Stimulated activated CD8-positive, alpha-beta memory T cell treated with anti-CD3 and anti-CD28 coated beads, Interleukin-4, amount 100 ng/mL, for 1 hour (primary cell): ENCODE measurements at places on chromosomes 6 and 20.
A peak's percentile ranks its signal among the peaks of the same experiment; 100 is the strongest.

DNA sequence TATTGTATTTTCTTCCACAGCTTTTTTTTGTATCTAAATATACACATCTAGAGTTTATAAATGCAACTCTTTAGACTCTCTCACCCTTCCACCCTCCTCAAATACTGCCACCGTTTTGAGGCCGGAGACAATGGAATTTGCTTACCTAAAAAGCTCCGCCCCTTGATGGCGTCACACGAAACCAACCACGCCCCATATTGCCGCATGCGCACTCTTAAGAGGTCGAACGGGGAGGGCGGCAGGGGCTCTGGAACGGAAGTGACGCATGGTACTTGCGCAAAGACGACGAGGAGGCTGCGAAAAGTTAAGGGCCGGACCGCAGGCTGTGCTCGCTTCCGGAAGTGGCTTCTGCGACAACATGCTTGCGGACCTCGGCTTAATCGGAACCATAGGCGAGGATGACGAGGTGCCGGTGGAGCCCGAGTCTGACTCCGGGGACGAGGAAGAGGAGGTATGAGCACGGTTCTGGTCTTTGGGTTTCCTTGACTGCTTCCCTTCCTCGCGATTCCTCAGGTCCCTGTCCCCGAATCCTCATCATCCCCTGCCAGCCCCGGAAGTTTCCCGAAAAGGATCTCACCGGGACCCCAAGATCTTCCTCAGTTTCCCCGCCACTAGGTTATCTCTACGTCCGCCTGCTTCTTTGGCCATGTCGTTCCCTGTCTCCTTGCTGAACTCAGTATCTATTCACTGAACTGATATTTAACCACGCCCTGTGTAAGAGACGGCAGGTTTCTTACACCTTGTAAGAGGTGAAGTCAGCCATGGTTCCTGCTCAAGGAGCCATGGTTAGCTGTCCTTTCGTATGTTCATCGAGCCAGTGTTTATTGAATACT is at the start of gene DDX27:
Gene DDX27 (plus strand): TSS at position 326 of the 833 bp plus-strand sequence. CDS start 33 bp downstream, at position 359.
- DNase-seq: peak; percentile 94

DNA sequence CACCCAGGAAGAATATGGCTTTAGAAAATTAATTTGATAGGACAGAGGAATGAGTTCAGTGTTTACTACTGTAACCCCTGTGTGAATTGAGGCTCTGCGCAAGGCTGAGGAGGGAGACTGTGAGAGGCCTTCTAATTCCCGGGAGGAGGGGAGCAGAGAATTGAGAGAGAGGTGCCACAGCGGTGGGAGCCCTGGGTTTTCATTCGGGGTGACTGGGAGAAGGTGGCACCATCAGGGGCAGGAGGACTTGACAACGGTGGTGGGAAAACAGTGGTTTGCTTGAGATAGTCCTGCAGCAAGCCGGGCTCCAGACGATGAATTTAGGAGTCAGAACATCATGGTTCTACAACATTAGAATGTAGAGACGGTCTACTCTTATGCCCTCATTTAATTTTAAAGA is 9.2 kb downstream of the DUSP22 start:
- DNase-seq: no peak

- no peak for DNase-seq
Measured at GRCh38 chr20:6583134-6583738, 184.2 kb upstream of the BMP2 start.

DNA sequence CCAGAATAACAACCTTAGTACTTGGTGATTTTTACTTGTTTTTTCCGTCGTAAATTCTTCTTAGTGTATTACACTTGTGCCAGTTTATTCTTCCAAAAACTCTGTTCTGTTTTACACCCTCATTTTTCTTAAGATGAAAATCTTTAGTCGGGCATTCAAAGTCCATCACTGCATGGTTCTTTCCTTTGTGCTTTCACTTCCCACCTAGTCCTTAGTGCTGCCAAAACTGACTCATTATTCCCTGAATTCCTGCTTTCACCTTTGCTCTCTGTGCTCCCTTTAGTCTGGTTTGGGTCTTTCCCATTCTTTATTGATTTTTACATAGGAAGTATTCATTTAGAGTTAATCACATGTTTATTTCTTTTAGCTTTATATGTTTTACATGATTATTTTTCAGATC is 3.3 kb downstream of the TRMT11 start:
- no peak for DNase-seq

DNA sequence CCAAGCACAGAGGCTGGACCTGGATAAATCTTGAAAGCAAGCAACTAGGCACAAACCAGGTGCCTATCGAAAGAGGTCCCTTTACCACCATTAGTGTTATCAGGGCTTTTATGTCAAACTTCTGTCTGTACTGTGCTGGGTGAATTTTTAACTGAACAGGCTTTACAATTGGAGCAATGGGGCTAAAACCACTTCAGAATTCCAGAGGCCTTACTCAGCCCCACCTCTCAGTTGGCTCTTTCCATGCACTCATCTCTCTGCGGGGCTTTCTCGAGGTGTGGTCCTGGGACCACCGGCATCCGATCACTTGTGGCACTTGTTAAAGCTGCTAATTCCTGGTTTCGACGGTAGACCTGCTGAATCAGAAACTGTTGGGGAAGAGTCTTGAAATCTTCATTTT is 232.5 kb downstream of the SOX4 start:
- DNase-seq: no peak

DNA sequence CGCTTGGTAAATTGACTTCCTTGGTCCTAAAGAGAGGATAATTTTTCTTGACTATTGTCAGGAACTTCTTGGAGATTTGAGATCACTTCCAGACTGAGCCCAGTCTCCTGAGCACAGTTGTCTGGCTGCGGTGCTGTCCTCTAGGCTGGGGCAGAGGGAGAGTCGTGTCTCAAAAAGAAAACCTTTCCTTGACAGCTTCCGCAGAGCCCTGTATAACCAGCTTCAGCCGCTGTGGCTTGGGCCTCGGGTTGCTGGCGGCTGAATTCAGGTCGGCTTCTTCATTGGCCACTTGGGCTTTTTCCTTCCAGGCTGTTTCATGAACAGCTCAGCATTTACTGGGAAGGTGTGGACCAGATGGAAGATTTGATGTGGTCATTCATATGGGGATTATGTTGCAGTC is 75.9 kb downstream of the DHX35 start:
- DNase-seq: no peak

GRCh38 chr20:48455651-48456365 is 372.0 kb downstream of the PREX1 start:
- no peak for DNase-seq

- no peak for DNase-seq
Measured at GRCh38 chr6:79544939-79545450, 7.8 kb upstream of the LCA5 start.

DNA sequence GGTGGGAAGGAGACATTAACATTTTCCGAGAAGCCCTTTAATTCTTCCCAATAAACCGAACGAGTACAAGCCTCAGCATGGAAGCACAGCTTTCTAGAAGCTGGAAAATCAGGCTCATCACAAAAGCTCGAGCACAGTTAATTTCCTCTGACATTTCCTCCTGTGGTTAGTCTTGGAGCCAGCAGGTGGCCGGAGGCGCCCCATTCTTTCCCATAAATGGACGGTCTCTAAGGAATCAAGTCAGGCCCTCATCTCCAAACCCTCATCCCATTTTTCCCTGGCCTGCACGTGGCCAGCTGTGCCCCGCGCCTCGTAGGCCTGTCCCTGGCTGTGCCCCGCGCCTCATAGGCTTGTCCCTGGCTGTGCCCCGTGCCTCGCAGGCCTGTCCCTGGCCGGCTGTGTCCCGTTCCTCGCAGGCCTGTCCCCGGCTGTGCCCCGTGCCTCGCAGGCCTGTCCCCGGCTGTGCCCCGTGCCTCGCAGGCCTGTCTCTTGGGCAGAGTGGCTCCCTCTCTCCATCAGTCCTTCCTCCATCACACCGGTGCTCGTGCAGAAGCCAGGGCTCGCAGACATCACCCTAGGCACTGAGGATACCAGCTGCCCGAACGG is 19.7 kb upstream of the NTSR1 start:
- DNase-seq: no peak

- DNase-seq: no peak
Measured at GRCh38 chr6:2951728-2952127, 19.6 kb downstream of the SERPINB6 start.

DNA sequence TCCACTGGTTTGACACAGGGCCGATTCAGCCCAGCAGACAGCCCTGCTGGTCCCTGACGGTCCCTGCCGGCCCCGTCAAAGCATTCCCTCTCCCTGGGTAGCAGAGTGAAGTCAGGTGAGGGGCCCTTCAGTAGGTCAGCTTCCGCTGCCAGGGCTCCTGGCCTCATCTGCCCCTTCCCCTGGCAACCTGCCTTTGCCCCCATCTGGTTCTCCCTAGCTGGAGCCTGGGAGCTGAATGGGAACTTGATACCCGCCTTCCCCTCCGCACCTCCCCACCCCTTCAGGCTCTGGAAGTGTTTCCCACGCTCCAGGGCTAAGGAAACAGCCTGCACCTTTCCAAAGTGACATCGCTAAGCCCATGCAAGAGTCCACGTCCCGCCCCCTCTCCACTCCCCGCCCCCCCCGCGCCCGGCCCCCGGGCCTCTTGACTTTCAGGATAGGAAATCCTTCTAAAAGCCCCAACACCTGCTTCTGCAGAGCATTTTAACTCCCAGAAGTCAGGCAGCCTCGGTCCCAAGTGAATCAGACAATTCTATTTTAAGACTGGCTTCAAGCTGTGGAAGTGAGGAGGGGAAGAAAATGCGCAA is 53.3 kb downstream of the ISM1 start:
- no peak for DNase-seq

DNA sequence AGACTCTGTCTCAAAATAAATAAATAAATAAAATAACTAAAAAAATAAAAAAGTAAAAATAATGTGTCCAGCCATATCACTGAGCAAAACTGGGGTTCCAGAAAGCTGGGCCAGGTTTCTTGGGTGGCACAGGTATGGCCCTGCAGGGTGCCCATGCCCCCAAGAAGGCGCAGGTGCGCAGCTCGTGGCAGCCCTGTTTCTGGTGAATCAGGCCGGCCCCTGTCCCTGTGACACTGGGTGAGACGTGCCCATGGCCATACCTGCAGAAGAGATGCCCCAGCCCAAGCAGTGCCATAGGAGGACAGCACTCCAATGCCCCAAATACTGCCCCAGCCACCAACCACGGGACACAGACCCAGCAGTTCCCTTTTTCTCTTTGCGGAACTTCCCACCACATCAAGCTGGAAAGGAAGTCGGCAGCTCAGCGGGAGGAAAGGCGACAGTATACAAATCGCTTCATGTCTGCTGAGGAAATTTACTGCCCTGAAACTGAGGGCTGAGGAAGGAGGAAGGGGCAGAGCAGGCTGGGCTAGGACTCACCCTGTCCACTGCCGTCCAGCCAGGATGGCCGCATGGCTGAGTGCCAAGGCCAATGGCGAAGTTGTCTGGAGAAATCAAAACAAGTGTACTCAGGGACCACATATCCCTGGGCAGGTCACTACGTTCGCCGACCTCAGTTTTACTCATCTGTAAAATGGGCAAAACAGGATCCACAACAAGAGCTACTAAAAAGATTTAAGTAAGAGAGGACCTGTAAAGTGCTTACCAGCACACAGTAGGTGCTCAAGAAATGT is 55.4 kb downstream of the PREX1 start:
- DNase-seq: no peak

DNA sequence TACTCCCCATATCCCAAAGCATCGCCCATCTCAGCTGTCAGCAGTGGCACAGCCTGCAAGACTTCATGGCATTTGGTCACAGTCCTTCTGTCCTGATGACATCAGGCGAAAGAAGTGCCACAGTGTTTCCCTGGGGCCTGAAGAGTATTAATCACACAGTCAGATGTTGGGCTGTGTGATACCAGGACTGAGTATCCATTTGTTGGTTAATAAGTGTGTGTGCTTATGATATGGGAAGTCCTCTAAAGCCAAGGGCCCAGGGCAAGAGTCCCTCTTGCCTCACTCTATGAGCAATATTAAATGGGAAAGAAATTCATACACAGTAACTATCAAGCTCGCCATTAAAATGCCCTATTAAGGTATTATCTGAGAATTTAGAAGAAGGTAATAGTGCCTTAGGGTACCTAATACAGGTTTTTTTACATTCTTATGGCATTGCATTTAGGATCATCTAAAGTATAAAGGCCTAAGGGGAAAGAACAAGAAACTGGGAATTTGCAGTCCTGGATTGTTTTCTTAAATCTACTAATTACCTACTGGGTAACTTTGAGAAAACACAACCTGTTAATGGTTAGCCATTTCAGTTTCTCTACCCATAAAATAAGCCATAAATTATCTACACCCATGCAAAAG is 204.1 kb upstream of the PREP start:
- DNase-seq: no peak

DNA sequence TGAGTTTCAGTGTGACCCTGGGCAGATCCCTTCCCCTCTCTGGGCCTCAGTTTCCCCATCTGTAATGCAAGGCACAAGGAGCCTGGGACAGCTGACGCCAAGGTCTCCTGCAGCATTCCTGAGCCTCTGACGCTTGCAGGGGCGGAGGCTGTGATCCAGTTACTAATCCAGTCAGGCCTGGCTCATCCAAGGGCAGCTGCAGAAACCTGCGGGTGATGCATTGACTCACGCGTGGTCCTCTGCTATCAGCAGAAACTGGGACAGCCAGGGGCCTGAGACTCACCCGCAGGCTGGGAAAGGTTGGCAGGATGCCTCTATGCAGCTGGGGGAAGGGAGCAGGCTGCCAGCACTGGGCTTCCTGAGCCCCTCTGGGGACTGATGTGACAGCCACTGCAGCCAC is 65.0 kb upstream of the SIRPA start:
- DNase-seq: no peak

- DNase-seq: no peak
Measured at GRCh38 chr6:134495203-134495889, 177.4 kb upstream of the SGK1 start.

DNA sequence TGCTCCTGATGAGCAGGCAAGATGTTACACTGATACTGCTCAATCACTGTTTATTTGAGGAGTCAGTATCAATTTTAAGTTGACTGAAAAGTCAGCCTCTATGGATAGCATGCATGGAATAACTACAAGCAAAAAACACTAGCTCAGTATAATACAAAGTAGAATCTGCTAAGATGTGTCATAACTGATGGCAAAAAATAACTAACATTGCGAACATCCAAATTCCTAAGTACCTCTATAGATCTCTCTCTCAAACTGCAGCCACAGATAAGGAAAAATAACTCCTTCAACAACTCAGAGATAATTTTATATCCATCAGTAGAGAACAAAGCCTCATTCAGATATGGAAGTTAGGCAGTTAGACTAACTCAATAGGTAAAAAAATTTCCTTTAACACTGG is 16.3 kb downstream of the HDAC2 start:
- DNase-seq: no peak

- no peak for DNase-seq
Measured at GRCh38 chr20:33022289-33022688, 9.2 kb upstream of the BPIFB6 start.

DNA sequence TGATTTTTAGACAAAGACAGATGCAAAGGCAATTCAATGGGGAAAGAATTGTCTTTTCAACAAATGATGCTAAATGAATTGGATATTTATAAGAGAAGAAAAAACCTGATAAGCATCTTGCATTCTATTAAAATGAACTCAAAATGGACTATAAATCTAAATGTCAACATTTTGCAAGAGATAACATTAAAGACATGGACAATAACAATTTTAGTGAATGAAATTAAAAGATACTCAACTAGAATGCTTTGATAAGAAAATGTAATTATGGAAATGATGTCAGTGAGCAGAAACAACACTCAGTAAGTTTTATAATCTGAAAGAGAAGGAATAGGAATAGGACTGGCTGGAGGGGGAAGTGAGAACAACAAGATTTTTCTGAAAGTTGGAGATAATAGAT is 421.7 kb downstream of the C6orf118 start:
- no peak for DNase-seq
